ENCODE measurements at places on chromosomes 13 and 19.

DNA sequence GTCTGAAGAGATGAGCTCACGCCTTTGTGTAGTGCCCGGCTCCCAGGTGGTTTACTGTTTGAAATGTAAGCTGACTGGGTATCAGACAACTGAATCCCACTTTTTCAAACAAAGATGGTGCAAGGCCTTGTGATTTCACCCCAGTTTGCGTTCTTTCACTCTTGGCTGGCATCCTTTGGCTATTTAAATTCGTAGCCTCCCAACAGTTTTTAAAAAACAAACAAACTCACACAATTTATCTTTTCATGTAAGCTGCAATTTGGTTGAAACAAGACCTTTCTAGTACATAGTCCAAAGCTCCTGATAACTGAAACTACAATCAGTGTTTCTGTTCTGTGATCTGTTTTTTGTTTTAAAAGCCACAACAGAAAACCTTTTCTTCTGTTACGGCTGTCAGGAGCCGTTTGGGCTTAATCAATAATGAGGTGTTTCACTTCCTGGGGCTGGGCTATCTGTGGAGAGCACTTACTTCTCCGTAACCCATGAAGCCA, 65.1 kb upstream of the NPAS1 start:
- no peak for DNase-seq

GRCh38 chr13:113665597-113666328, 1.3 kb upstream of the GRK1 start:
- DNase-seq = no peak

GRCh38 chr13:73948848-73949529, 185.2 kb downstream of the KLF12 start:
- no peak for DNase-seq

DNA sequence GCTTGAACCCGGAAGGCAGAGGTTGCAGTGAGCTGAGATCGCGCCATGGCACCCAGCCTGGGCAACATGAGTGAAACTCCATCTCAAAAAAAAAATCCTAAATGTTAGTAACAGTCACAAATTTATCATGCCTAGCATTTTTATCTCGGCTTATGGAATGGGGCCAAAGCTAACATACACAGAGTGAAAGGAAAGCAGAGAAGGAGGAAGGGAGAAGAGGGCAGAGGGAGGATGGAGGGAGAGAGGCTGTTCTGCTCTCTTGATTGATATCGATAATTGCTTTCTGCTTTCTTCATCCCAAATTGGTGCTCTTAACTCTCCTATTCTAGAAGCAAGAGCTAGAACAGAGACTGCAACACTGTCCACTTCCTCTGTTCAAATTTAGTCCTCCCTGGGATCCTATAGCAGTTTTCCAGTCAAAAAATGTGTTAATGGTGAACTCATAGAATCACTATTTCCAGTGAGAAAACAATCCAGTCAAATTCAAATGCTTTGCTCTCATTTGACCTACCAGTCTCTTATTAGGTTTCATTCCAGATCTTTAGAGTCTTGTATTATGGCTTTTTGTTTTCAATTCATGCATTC, 15.8 kb upstream of the TUBGCP3 start:
- DNase-seq = no peak

GRCh38 chr13:96993634-96994016, 651 bp downstream of the OXGR1 start:
- DNase-seq = no peak

DNA sequence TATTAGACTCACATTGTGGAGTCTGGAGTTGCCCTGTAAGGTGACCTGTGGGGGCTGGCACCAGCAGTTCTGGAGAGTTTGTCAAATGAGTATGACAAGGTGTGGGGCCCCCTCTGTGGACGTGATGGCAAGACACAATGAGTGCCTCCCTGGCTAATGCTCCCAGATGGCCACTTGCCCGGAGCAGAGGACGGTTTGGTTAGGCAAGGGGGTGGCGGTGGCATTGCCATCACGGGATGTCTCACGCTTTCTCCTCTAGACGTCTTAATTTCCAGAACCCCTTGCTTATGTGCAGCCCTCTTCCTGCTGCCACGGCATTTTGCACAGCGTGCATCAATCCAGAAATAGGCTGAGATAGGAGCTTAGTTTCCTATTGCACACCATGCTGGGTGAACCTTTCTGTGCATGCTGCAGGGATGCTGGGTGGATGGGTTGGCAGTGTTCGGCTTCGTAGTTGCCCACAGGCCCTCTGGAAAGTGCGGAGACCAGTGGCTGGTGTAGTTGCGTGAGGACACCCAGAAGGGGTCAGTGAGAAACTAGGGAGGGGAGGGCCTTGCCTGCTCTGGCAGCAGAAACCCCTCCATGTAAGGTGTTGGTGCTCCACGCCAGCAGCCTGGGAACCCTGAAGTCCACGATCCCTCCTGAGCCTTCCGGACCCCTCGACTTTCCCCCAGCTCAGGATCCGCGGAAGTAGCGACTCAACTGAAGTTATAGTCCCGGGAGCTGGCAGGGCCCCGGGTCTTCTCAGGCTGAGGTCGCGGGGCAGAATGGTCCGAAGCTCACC, 18.1 kb upstream of the LRP3 start:
- no peak for DNase-seq
